NCI-H1417 treated with DMSO at 0.1 percent for 48 hours (cell line): ENCODE measurements at places on chromosomes 6 and 20.

DNA sequence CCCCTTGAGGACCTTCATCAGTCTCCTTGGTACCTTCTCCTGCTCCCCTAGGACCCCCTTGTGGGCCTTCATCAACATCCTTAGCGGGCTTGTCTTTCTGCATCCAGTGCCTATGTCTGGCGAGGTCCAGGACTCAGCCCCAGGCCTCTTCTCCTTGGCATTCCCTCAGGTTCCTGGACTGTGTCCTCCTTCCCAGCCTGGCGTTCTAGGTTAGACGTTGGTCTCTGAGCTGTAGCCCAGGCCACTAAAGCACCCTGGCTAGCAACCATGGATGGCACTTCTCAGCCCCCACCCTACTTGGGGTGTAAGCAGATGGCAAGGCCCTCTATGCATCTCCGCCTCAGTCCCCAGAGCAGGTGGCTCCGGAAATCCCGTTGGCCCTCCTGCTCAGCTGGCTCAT, 51.5 kb upstream of the NNAT start:
- no peak for DNase-seq

- no peak for DNase-seq
Observed at GRCh38 chr6:30611150-30611855, 5.7 kb downstream of the PPP1R10 start.

- DNase-seq, result no peak
Observed at GRCh38 chr6:105900125-105900937, 185.8 kb upstream of the PRDM1 start.

DNA sequence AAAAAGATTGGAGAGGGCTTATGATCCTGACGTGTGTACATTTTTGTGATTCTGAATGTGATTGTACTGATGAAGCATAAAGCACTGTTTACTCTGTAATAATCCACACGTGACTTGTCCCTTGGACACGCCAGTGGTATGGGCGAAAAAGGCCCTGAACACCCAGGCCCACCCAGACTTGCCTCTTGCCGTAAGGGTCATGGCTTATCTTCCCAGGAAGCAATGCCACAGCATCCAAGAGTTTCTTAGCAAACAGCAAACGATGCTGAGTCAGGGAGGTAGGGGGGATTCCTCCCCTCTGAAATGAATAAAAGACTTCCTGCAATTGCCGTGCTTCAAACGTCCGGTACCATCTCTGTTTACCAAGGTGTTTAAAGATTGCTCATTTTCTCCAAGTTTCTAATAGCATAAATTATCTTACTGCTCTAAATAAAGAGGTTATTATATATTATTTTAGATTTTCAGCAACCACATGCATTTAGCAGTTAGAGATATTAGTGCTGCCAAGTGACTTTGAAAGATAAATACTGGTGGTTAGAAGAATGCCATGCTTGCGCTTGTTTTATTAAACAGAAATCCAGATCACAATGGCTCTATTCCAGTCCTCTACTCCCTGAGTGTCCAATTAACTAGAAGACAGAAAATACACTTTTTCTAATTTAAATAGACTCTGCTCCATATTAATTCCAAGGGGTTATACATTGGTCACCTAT, 212.8 kb upstream of the CST7 start:
- DNase-seq, result no peak

DNA sequence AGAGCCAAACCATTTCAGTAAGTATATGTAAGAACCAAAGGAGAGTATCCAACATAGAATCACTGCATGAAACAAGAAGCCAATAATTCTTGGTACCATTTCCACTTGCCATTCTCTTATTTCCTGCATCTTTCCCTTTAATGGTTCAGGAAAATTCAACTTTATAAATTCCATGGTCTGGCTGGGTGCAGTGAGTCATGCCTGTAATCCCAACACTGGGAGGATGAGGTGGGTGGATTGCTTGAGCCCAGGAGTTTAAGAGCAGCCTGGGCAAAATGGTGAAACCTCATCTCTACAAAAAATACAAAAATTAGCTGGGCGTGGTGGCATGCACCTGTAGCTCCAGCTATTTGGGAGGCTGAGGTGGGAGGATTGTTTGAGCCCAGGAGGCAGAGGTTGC, 21.2 kb downstream of the NHLRC1 start:
- DNase-seq, result no peak

- no peak for DNase-seq
Observed at GRCh38 chr6:64122712-64123375, 487.2 kb downstream of the PHF3 start.

DNA sequence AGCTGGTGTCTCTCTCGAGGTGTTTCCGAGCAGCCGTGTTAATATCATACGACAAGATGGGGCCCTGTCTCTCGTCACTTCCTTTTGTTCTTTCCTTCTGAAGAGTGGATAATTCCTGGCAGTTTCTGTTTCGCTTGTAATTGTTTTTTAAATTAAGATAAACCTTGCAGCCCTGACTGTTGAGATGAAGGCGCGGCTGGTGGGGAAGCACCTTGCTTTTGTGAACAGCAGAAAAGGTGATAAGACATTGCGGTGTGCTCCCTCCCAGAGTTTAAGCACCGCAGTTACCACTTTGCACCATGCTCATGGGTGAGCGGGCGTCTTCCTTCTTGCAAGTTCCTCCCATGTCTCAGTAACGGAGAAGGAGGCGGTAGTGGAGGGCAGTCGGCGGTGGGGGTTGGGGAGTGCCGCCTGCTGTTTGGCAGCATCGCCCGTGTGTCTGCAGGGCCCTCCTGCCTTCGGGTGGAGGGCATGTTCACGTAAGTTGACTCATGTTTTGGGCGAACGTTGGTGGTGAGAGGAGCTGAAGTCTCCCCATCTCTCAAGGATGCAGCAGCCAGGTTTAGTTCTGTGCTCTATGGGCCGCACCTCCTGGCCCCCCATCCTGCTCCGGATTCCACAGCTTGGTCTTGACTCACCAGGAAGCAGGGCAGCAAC, 345.9 kb downstream of the TAF4 start:
- no peak for DNase-seq

GRCh38 chr6:120116343-120116742, 766.8 kb upstream of the MAN1A1 start:
- DNase-seq, result no peak

GRCh38 chr20:39399463-39399862, 437.3 kb downstream of the DHX35 start:
- DNase-seq, result no peak

GRCh38 chr6:28142446-28142845, 763 bp downstream of the ZKSCAN8 start:
- no peak for DNase-seq

GRCh38 chr20:44747166-44748004, 1.7 kb downstream of the KCNK15 start:
- peak; percentile 97 for DNase-seq

GRCh38 chr20:8062756-8063155, 43.2 kb upstream of the TMX4 start:
- DNase-seq, result no peak

GRCh38 chr6:78896227-78896626, 28.9 kb downstream of the IRAK1BP1 start:
- no peak for DNase-seq

DNA sequence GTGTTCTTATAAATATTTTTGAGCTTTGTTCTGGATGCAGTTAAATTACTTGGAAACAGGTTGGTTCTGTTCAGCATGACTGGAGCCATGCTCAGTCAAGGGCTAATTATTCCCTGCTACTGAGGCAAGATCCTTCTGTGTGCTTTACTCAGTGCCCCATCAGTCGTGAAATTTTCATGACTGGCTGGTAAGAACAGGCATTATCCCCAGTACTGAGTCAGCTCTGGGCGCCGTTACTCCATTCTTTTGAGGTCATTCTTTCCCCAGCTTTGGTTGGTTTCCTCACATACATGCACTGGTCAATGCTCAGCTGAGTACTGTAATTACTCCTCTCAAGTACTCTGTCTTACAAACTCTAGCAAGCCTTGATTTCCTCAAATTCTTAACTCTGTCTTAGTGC, 71.3 kb downstream of the CDKAL1 start:
- no peak for DNase-seq

- DNase-seq, result no peak
Observed at GRCh38 chr6:117232196-117232595, 33.2 kb upstream of the VGLL2 start.

- no peak for DNase-seq
Observed at GRCh38 chr20:4661191-4661590, 60.5 kb upstream of the PRND start.

GRCh38 chr20:56437196-56437960, 25.3 kb downstream of the CASS4 start:
- DNase-seq, result no peak

DNA sequence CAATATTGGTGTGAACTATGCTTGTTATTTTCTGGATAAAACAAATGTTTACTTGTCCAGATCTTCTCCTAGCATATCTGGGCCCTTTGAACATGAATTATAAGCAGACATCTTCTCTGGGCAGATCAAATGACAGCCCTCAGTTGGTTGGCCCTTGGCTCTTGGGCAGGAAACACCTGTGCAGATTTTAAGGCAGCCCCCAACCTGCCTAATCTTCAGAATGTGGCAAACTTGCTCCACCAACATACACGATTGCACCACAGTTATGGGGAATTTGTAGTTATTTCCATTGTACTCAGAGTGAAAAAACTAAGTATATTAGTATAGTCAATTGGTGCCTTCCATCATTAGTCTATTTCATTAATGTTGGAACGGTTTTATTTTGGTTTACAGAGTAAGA, 94.9 kb upstream of the KCNK16 start:
- no peak for DNase-seq

GRCh38 chr6:2966347-2966746, 5.0 kb downstream of the SERPINB6 start:
- DNase-seq, result no peak

GRCh38 chr6:38215225-38215624, 395.7 kb downstream of the ZFAND3 start:
- DNase-seq, result no peak
